ENCODE measurements at places on chromosomes 11 and 22.

GRCh38 chr11:131749101-131749500 lies 378.7 kb downstream of the NTM start:
- H3K27me3 ChIP-seq: peaks cover 35% of the 10 kb centered on the region
- H3K4me3 ChIP-seq: no peak overlapping the region
- H3K36me3 ChIP-seq: no peaks in the 10 kb centered on the region
- no peaks in the 10 kb centered on the region for H3K4me1 ChIP-seq
- H3K27ac ChIP-seq: no peak overlapping the region
- peak; percentile 85 for DNase-seq

- no peaks in the 10 kb centered on the region for H3K4me1 ChIP-seq
- no peak overlapping the region for H3K4me3 ChIP-seq
- no peaks in the 10 kb centered on the region for H3K27me3 ChIP-seq
- H3K27ac ChIP-seq: no peak overlapping the region
- no peak for DNase-seq
- no peaks in the 10 kb centered on the region for H3K36me3 ChIP-seq
Measured at GRCh38 chr11:7555052-7555699, 41.4 kb downstream of the PPFIBP2 start.

- H3K36me3 ChIP-seq: no peaks in the 10 kb centered on the region
- peaks cover 8% of the 10 kb centered on the region for H3K4me1 ChIP-seq
- no peak overlapping the region for H3K27ac ChIP-seq
Measured at GRCh38 chr22:40620464-40621046, 16.0 kb downstream of the MRTFA start.

- H3K36me3 ChIP-seq: no peaks in the 10 kb centered on the region
- no peak for DNase-seq
- H3K4me1 ChIP-seq: no peaks in the 10 kb centered on the region
Measured at GRCh38 chr11:71525938-71526495, 1.1 kb upstream of the KRTAP5-7 start.

DNA sequence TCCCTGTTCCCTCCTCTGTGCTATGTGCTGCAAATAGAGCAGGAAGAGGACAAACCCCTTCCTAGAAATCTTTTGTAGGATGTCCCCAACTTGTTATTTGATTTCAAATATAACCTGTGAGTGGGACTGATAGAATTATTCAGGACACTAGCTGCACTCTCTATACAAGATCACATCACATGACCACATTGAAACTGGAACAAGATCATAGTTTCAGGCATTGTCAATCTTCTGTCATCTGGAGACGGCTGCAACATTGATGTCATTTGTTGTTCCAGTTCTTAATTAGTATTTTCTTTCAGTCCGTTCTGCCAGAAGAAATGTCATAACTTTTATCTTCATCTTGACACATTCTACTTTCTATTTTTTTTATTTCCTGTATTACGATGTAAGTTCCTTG lies 89.3 kb downstream of the GRIA4 start:
- peaks cover 1% of the 10 kb centered on the region for H3K4me1 ChIP-seq
- H3K36me3 ChIP-seq: no peaks in the 10 kb centered on the region
- H3K27ac ChIP-seq: no peak overlapping the region

DNA sequence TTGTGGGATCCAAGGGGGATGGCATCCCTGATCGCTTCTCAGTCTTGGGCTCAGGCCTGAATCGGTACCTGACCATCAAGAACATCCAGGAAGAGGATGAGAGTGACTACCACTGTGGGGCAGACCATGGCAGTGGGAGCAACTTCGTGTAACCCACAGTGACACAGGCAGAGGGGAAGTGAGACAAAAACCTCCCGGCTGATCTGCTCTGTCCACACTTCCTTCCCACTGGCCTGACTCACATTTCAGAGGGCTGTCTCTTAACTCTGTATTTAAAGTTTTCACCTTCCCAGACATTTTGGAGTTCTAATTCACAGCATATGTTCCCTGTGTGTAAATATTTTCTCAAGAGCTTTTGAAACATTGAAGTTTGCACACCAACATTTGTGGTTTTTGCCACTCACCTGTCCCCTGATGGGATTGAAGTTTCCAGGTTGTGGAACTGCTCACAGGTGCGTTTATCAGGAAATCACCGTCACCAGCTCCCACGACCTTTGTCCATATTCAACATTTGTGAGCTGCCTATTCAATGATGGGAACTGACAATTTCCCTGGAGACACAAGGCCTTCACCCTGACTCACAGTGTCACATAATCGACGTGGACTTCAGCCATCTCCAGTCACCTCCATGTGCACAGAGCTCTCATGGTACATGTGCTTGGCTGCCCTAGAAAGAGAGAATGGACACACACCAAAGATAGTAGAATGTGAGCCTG lies 99.2 kb downstream of the VPREB1 start:
- H3K4me1 ChIP-seq: no peaks in the 10 kb centered on the region
- H3K4me3 ChIP-seq: no peak overlapping the region
- H3K27ac ChIP-seq: no peak overlapping the region

DNA sequence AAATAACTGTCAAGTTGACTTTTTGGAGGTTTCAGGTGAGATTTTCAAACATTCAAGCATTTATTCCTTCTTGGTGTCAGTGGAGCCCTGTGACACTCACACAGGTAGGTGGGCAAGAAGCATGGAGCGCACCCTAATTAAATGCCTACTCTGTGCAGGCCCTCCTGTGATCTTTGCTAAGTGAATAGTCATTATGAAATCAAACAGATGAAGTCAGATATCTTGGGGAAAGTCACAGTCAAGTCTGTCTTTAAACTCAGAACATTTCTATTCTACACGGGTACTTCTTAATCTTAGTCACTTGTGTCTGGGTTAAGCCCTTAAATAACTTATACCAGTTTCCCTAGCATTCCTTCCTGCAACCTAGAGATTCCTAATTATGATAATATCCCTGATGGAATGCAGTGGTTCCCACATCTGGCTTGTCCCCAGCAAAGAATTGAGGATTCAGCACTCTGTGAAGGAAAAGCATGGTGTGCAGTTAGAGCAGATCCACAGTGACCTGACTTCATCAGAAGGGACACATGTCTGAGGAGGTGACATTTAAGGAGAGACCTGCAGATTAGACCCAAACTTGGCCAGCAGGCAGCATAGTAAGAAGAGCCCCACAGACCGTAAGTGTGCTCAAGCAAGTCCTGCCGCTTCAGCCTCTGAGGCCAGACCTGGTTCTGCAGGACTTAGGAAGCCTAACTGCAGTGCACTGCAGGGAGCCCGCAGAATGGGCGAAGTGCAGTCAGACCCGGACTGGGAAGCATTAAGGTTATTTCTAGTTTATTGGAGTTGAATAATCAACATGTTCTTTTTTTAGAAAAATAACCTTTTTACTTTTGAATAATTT lies 85.3 kb upstream of the GAL start:
- no peak overlapping the region for H3K27ac ChIP-seq
- H3K4me1 ChIP-seq: no peaks in the 10 kb centered on the region
- no peaks in the 10 kb centered on the region for H3K27me3 ChIP-seq
- peaks cover 82% of the 10 kb centered on the region for H3K36me3 ChIP-seq

DNA sequence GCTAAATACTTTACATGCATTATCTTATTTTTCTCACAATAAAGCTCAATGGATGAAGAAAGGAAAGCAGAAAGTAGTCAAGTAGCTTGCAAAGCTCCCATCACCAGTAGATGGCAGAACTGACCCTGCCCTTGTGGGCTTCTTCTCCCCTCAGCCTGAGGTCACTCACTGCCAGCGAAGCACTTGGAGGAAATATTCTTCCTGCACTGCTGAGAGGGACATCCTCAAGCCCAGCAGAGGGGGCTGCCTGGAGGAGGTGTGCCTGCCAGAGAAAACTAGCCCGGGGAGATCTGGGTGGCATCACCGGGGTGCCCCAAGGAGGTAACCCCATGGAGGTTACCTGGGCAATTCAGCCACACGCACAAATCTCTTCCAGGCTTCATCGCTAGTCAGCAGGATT lies 6.6 kb downstream of the APOL4 start:
- H3K4me1 ChIP-seq: peaks cover 16% of the 10 kb centered on the region
- H3K36me3 ChIP-seq: no peaks in the 10 kb centered on the region
- no peak overlapping the region for H3K4me3 ChIP-seq

DNA sequence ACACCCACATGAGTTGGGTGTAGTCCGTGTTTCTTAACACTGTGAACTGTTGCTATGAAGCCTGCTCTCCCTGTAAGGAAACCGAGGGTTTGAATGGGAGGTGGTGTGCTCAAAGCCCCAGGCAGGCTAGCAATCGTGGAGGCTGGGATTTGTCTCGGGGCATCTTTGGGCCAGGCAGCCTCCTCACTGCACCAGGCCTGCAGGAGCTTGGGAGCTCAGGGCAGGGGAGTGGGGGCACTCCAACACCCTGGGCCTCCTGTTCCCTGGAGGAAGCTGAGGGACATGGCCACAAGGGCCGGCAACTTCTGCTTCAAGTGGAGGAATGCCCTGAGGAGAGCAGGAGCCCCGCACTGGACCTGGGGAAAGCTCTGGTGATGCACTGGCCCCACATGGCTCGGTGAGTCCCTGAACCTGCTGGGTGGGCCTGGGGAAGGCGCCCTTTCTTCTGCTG lies 164.7 kb upstream of the B3GAT1 start:
- no peak for DNase-seq
- H3K36me3 ChIP-seq: no peaks in the 10 kb centered on the region
- no peaks in the 10 kb centered on the region for H3K27me3 ChIP-seq
- H3K4me1 ChIP-seq: no peaks in the 10 kb centered on the region
- no peak overlapping the region for H3K27ac ChIP-seq

- no peak overlapping the region for H3K4me3 ChIP-seq
- no peaks in the 10 kb centered on the region for H3K4me1 ChIP-seq
- no peaks in the 10 kb centered on the region for H3K36me3 ChIP-seq
- no peaks in the 10 kb centered on the region for H3K27me3 ChIP-seq
- no peak overlapping the region for H3K27ac ChIP-seq
Measured at GRCh38 chr11:61650781-61651571, 29.2 kb upstream of the DAGLA start.

GRCh38 chr11:117520201-117520600 lies 192.5 kb downstream of the CEP164 start:
- H3K4me1 ChIP-seq: no peaks in the 10 kb centered on the region
- no peak overlapping the region for H3K4me3 ChIP-seq
- no peak overlapping the region for H3K27ac ChIP-seq
- no peaks in the 10 kb centered on the region for H3K27me3 ChIP-seq
- DNase-seq: peak; percentile 21
- H3K36me3 ChIP-seq: no peaks in the 10 kb centered on the region

GRCh38 chr11:3213659-3214419 lies 4.8 kb downstream of the MRGPRG start:
- H3K36me3 ChIP-seq: no peaks in the 10 kb centered on the region
- peaks cover 33% of the 10 kb centered on the region for H3K27me3 ChIP-seq
- no peaks in the 10 kb centered on the region for H3K4me1 ChIP-seq
- H3K27ac ChIP-seq: no peak overlapping the region

DNA sequence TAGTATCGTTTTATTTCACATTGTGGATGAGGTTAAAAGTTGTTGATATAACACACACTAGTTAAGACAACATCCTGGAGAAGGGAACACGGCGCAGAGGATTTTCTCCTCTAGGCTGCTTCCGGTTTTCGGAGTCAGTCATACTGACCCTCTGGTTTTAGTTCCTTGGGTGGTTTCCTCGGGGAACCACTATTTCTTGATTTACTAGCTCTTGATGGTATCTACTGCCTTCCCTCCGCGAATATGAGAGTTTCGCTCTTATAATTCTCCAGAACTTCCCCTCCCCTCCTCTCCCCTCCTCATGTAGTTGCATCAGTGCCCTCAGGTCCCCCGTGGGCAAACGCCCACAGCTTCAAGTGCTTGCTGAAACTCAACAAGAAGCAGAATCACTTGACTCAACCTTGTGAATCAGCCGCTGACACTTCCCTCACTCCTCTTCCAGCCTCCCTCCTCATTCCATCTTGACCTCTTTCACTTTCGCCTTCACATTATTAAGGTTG lies 15.9 kb upstream of the APOBEC3A start:
- H3K36me3 ChIP-seq: no peaks in the 10 kb centered on the region
- H3K4me1 ChIP-seq: no peaks in the 10 kb centered on the region
- DNase-seq: no peak
- no peak overlapping the region for H3K4me3 ChIP-seq
- H3K27ac ChIP-seq: no peak overlapping the region

- DNase-seq: no peak
- H3K36me3 ChIP-seq: peaks cover 4% of the 10 kb centered on the region
- no peaks in the 10 kb centered on the region for H3K27me3 ChIP-seq
- H3K4me1 ChIP-seq: no peaks in the 10 kb centered on the region
Measured at GRCh38 chr22:33652615-33653014, 267.7 kb downstream of the LARGE1 start.

GRCh38 chr22:44444341-44445306 lies 53.4 kb downstream of the RTL6 start:
- H3K27me3 ChIP-seq: no peaks in the 10 kb centered on the region
- H3K27ac ChIP-seq: no peak overlapping the region
- no peak overlapping the region for H3K4me3 ChIP-seq

GRCh38 chr11:129865701-129866100 lies 29.7 kb downstream of the NFRKB start:
- H3K4me3 ChIP-seq: no peak overlapping the region
- H3K27me3 ChIP-seq: no peaks in the 10 kb centered on the region

- peak overlapping the region; percentile 15 for H3K27ac ChIP-seq
- no peak overlapping the region for H3K4me3 ChIP-seq
- H3K27me3 ChIP-seq: no peaks in the 10 kb centered on the region
- DNase-seq: no peak
- no peaks in the 10 kb centered on the region for H3K36me3 ChIP-seq
Measured at GRCh38 chr11:117002639-117003299, 95.5 kb downstream of the SIK3 start.

DNA sequence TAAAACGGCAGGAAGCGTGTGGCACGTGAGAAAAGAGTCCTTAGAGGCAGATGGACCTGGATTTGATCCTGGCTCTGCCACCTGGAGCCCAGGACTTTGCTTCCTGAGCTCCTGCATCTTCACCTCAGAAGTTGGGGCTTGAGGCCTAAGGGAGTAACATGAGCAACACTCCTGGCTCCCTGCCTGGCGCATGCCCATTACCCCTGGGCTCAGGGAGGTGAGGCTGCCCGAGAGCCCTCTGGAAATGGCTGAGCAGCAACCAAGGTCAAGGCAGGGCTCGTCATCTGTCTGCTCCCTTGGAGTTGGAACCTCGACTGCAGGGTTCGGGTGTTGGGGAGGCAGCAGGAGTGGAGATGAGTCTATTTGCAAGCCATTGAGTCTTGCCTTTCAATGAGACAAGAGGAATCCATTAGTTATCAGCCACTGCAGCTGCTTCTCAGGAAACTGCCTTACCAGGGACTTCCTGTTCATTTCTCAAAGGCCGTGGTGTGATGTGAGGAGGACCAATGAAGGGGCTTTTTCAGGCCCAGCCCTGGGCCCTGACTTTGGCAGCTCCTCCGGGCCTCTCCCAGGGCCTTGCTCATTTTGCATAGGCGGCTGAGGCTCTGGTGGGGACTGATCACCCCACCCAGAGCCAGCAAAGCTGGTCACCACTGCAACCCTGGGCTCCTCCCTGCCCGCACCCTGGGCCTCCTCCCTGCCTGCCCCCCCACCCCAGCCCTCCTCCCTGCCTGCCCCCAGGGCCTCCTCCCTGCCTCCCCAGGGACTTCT lies 6.4 kb downstream of the FADS2 start:
- H3K4me1 ChIP-seq: peaks cover 14% of the 10 kb centered on the region
- no peaks in the 10 kb centered on the region for H3K36me3 ChIP-seq
- peak overlapping the region; percentile 81 for H3K27ac ChIP-seq
- no peaks in the 10 kb centered on the region for H3K27me3 ChIP-seq
